ENCODE measurements at places on chromosomes 5 and 9.

GRCh38 chr9:113559834-113560800 is 96.6 kb downstream of the RGS3 start:
- no peak for DNase-seq

DNA sequence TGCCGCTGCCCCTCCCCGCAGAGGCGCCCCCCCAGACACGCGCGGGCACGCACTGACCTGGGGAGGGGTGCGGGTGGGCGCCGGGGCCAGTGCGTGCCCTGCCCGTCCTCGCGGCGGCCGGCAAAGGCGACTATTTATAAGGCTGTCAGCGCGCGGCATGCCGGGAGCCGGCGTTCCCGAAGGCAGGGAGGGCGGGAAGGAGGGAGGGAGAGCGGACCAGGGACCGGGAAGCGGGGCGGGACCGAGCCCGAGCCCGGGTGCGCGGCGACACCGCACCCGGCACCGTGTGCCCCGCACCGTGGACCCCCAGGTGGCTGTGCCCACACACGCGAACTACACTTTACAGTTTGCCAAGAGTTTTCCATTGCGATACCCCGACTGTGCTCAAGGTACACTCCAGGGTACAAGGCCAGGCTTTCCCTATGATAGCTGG is at the start of gene AK1:
Gene AK1 (minus strand): TSS at position 110 of the 433 bp plus-strand sequence. CDS start 3,058 bp downstream, outside the sequence.
- DNase-seq, result no peak

DNA sequence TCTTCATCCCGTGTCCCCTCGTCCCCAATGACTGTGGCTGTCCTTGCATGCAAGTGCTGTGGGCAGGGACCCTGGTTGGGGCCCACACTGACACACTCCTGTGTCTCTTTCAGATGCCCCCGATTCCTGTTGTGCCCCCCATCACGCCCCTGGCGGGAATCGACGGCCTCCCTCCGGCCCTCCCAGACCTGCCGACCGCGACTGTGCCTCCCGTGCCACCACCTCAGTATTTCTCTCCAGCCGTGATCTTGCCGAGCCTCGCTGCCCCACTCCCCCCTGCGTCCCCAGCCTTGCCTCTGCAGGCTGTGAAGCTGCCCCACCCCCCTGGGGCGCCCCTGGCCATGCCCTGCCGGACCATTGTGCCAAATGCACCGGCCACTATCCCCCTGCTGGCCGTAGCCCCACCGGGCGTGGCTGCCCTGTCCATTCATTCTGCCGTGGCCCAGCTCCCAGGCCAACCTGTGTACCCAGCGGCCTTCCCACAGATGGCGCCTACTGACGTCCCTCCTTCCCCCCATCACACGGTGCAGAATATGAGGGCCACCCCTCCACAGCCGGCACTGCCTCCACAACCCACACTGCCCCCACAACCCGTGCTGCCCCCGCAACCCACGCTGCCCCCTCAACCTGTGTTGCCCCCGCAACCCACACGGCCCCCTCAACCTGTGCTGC is 75.0 kb downstream of the WNK2 start:
- DNase-seq, result no peak

- DNase-seq, result no peak
Measured at GRCh38 chr5:91361055-91361701, 21.9 kb downstream of the ARRDC3 start.

DNA sequence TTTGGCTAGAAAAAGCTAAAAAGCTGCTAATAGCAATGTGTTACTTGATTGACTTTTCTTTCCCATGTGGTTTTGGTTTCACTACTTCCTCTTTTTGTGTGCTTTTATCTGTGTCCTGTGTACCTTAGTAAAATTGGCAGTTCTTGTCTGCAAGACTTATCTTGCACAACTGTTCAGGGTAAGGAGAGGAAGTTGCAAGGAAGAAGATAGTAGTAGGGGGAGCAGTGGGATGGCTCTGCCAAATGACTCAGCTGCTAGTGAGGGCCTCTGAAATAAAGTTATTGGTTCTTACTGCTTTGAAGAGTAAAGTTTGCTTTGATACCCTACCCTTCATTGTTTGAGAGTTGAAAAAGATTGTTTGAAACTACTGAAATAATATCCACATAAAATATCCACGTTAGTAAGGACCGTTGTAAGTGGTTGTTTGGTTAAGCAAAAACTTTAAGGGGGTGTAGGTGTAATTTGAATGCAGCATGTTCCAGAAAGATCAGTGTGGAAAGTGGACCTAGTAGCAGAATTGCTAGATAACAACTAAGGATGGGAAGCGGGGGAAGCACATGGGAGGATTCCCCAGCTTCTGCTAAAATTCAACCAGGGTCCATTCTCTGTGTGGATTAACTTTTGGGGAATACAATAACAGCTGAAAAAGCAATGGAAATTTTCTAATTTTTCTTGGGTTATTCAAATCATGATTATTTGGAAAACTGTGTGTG is 123.5 kb downstream of the SCAMP1 start:
- DNase-seq, result no peak
